ENCODE measurements at places on chromosomes 2 and 18.

- DNase-seq = no peak
Observed at GRCh38 chr2:174873471-174873870, 109.2 kb upstream of the CHRNA1 start.

DNA sequence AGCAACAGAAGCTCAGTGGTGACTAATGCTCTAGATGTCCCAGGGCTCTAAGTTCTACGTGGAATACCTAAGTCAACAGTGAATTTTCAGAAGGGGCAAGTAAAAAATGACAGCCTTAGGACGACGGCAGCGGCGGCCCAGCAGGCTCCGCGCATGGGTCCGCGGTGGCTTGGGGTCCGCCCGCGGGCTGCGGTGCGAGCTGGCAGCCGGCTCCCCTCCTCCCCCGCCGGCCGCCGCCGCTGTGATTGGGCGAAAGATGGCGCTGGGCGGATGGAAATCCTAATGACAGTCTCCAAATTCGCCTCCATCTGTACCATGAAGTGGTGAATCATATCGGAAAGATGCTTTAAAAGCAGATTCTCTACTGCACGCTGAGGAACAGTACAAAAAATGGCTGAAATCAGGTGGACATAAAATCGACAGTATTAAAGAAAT lies 74.7 kb downstream of the HNRNPLL start:
- peak; percentile 15 for DNase-seq

GRCh38 chr2:157312866-157313486 lies 12.6 kb downstream of the ERMN start:
- no peak for DNase-seq

DNA sequence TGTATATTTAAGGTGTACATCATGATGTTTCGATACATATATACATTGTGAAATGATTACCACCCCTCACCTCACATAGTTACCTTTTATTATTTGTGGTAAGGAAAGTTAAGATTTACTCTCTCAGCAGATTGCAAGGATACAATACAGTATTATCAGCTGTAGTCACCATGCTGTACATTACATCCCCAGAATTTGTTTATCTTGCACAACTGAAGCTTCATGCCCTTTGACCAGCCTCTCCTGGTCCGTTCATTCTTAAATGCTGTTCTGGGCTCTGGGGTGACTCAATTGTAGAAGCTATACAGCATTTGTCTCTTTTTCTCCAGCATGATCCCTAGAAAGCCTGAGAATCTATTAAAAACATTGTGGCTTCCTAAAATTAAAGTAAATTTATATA lies 90.8 kb downstream of the PTPRM start:
- no peak for DNase-seq

- no peak for DNase-seq
Observed at GRCh38 chr2:234211797-234212196, 161.3 kb downstream of the SPP2 start.

GRCh38 chr18:70365361-70365760 lies 76.5 kb downstream of the SOCS6 start:
- DNase-seq = no peak

DNA sequence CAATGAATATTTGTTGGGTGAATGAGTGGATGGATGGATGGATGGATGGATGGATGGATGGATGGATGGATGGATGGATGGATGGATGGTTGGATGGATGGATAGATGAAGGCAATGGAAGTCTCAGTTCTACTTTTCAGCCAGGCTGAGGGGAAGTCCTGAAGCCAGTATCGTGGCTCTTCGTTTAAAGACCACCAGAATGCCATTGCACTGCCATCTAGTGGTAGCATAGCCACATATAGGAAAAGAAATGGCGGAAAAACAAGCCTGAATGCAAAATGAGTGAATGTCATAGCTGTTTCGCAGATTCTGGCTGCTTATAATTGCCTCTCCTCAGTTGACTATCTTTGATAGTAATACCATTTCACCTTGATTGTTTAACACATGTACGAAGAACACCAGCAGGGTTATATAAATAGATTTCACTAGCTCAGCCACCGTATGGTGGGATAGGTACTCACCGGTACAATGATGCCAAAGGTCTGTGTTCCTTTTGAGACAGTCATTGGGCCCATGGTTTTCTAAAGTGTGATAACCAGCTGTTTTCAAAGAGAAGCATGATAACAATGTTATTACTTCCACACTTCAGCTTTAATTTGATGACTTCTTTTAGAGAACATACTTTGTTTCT lies 62.3 kb upstream of the GREB1L start:
- DNase-seq = peak; percentile 54

All from CD4-positive, alpha-beta T cell treated with Interleukin-4 for 4 hours (primary cell).